ENCODE measurements at places on chromosomes 2 and 18.

DNA sequence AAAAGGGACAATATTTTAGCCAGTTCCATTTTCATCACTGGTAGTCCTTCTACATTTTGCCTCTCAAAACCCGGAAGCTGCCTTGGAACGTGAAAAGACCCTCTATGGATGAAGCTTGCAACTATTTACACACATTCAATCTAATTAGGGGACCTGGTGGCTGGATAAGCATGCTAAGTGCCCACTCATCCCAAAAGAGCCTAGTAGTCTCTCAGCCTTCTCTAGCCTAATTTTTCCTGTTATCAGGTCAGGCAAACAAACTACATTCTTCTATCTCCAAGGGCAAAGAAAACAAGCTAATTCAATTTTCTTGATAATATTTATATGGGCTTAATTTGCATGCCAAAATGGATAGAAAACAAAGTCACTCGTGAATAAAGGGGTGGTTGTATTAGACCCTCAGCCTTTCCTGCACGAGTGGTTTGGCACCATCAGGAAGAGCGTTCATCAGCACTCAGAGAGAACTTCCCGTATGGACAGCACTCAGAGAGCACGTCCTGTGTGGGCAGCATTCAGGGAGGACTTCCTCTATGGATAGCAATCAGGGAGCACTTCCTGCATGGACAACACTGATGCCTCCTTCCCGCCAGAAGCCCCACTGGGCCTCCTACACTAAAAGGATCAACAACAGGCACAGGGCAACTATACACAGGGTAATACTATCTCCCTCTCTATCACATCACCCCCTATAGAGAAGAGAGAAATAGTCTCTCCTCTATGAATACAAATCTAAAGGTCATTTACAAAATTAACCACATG, 122.2 kb downstream of the RBMS1 start:
- no peak for DNase-seq

DNA sequence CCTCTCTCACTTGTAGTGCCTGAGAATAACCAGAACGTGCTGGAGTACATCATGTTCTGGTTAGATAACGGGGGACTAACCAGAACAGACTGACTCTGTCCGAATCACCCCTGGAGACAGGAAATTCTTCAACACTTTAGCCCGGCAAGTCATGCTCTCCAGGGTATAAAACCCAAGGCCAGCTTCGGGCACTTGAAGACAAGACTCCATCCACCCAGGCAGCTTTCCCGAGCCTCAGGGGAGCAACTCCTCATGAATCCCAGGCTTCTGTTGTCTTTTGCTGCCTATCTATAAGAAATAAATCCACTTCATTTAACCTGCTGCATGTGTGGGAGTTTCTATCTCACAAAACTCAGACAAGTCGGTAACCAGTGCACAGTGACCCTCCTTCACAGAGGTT, 99.6 kb downstream of the KCNF1 start:
- no peak for DNase-seq

DNA sequence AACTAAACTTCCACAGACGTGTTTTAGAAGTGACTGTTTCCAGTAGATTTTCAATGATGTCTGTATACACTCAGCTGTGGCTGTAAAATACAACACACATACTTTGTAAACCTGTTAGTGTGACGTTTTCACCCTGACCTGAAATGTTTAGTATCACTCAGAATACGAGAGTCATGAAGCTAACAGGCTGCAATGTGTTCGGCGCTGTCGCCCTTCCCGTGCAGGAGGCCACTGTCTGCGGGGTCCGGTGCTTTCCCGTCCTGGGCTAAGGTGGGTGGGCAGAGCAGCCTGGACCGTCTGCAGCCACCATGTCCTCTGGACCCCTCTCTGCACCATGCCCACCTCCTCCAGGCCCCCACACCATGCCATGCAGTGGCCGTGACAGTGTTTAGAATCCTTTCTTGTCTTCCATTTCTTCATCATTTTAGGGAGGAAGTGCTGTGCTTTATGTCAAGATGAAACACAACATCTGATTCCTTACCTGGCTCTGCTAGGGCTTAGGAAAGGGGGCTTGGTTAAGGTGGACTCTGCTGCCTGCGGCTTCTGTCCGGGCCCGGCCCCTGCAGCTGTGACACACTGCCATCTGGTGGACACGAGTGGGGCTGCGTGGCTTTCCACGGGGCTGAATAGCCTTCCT, 53.8 kb upstream of the RBM44 start:
- peak; percentile 91 for DNase-seq

- no peak for DNase-seq
These were observed 283.7 kb upstream of the KCNH7 start for GRCh38 chr2:163122257-163122656.

Data from suprapubic skin (tissue), 4 donors.